ENCODE measurements at places on chromosomes 4 and X. TPM values are rescaled to one million over a fixed set of nuclear protein-coding genes. Genes with fewer than 3 reads are reported as not detected.

The CHRDL1 gene
- not detected for total RNA-seq

The SH3RF1 gene
- total RNA-seq: 44.0 TPM

The HTRA3 gene
- 56.8 TPM for total RNA-seq

The ASB5 gene
- total RNA-seq: not detected

The PAGE5 gene
- not detected for total RNA-seq

The HSFX4 gene
- total RNA-seq: not detected

The GSTCD gene
- total RNA-seq: 8.9 TPM

The L1CAM gene
- 0.39 TPM for total RNA-seq

The PLCXD1 gene
- 60.1 TPM for total RNA-seq

The TLR6 gene
- 7.8 TPM for total RNA-seq

The STARD8 gene
- total RNA-seq: 0.39 TPM

The THOC2 gene
- total RNA-seq: 124 TPM

The USP27X gene
- 4.2 TPM for total RNA-seq

The PAGE2B gene
- total RNA-seq: not detected

The PRR32 gene
- not detected for total RNA-seq

The HSD17B13 gene
- total RNA-seq: not detected

The GRK4 gene
- 5.5 TPM for total RNA-seq

The NPY1R gene
- total RNA-seq: not detected

The ATP1B4 gene
- not detected for total RNA-seq

The GLRA2 gene
- total RNA-seq: not detected

The PDE5A gene
- 8.5 TPM for total RNA-seq

The IBSP gene
- total RNA-seq: not detected

The MAOA gene
- 50.3 TPM for total RNA-seq

The ITIH6 gene
- not detected for total RNA-seq

The SSX3 gene
- not detected for total RNA-seq

The AKAP14 gene
- not detected for total RNA-seq

The USP17L12 gene
- not detected for total RNA-seq

The TRAM1L1 gene
- total RNA-seq: 6.3 TPM

The PPEF1 gene
- not detected for total RNA-seq

The ARHGEF38 gene
- total RNA-seq: not detected

The MGARP gene
- total RNA-seq: 1.4 TPM

The MAGEB17 gene
- total RNA-seq: not detected

The ZNF330 gene
- total RNA-seq: 13.8 TPM

The SOX3 gene
- not detected for total RNA-seq

The PITX2 gene
- total RNA-seq: 0.43 TPM

The BDH2 gene
- total RNA-seq: 44.0 TPM

The HSFX3 gene
- not detected for total RNA-seq

The GAGE12F gene
- not detected for total RNA-seq

The PPEF2 gene
- total RNA-seq: under 0.01 TPM

The UGT2A1 gene
- not detected for total RNA-seq

The PCDH19 gene
- total RNA-seq: 0.11 TPM

The ASB12 gene
- total RNA-seq: not detected

The TLR10 gene
- not detected for total RNA-seq

The XG gene
- 25.3 TPM for total RNA-seq

The SUPT20HL2 gene
- not detected for total RNA-seq

The GSX2 gene
- not detected for total RNA-seq

The F8A2 gene
- not detected for total RNA-seq

The SHOX gene
- total RNA-seq: 24.2 TPM

The XAGE1A gene
- total RNA-seq: not detected

The GJB1 gene
- total RNA-seq: not detected

The TMEM31 gene
- 0.39 TPM for total RNA-seq

The SERTM2 gene
- total RNA-seq: not detected

The GPR50 gene
- total RNA-seq: not detected

The MAGEA9B gene
- total RNA-seq: not detected

The CWH43 gene
- not detected for total RNA-seq

The F11 gene
- not detected for total RNA-seq

The SH3D19 gene
- 127 TPM for total RNA-seq

The TMEM35A gene
- total RNA-seq: not detected

The NSG1 gene
- 102 TPM for total RNA-seq

Data from placental epithelial cell (primary cell).